ENCODE measurements at places on chromosomes 13 and 19. TPM values are rescaled to one million over a fixed set of nuclear protein-coding genes. Genes with fewer than 3 reads are reported as not detected.

Gene C13orf42
- total RNA-seq: not detected

GRCh38 chr13:111554539-111555267 is 234.3 kb downstream of the TEX29 start:
- no peak overlapping the region for H3K27ac ChIP-seq
- DNase-seq: no peak
- H3K27me3 ChIP-seq: peaks cover 2% of the 10 kb centered on the region
- no peaks in the 10 kb centered on the region for H3K36me3 ChIP-seq

DNA sequence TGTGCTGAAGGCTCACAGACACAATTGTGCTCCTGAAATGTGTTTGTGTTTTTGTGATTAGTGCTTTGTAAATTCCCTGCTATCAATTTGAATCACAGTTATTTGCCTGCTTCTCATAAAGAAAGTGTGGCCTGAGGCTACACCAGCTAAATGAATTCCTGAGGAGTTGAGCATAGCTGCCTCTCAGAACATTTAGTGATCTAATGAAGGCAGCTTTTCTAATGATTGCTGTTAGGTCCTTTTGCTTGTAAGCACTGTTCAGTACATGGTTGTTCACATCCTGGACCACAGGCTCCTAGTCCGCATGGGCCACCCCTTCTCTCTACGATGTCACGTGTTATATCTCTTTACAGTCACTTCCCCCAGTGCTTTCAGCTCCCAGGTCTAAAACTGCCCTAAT is 238.2 kb downstream of the B3GLCT start:
- no peak overlapping the region for H3K4me3 ChIP-seq
- no peak overlapping the region for H3K27ac ChIP-seq
- no peaks in the 10 kb centered on the region for H3K4me1 ChIP-seq
- H3K36me3 ChIP-seq: no peaks in the 10 kb centered on the region
- H3K27me3 ChIP-seq: peaks cover 4% of the 10 kb centered on the region

GRCh38 chr19:8320564-8321066 is 560 bp downstream of the NDUFA7 start:
- H3K27me3 ChIP-seq: no peaks in the 10 kb centered on the region
- peaks cover 9% of the 10 kb centered on the region for H3K36me3 ChIP-seq

DNA sequence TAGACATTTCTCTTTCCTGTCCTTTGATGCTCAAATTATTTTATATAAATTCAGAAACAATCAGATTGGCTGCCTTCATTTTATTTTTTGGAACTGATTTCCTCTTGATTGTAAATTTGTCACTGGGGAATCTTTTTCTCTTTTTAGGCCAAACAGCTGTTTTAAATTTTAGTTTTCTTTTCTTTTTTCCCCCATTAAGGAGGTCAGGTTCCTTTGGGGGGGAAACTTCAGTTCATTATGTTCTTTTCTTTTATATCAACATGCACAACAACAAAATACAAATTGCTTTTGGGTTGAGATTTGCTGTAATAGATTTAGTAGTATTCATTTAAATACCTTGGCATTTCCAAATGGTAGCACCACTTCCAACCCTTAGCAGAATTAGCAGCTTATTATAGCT is 264.8 kb upstream of the SPRY2 start:
- DNase-seq: no peak
- H3K36me3 ChIP-seq: no peaks in the 10 kb centered on the region
- no peaks in the 10 kb centered on the region for H3K4me1 ChIP-seq
- no peak overlapping the region for H3K4me3 ChIP-seq

DNA sequence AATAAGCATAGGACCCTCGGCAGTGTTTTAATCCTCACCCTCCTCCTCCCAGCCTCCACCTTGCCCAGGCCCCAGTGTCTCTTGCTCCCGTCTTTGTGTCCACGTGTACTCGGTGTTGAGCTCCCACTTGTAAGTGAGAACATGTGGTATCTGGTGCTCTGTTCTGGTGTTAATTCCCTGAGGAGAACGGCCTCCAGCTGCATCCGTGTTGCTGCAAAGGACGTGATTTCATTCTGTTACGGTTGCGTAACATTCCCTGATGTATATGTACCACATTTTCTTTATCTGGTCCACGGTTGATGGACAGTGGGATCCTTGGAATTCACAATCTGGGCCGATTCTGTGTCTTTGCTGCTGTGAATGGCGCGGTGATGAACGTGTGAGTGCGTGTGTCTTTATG is 44.7 kb upstream of the TFDP1 start:
- H3K36me3 ChIP-seq: peaks cover 26% of the 10 kb centered on the region
- DNase-seq: no peak
- peaks cover 2% of the 10 kb centered on the region for H3K4me1 ChIP-seq
- H3K27me3 ChIP-seq: no peaks in the 10 kb centered on the region
- H3K4me3 ChIP-seq: no peak overlapping the region
- H3K27ac ChIP-seq: no peak overlapping the region

Gene CEBPA
- total RNA-seq: 1.9 TPM

DNA sequence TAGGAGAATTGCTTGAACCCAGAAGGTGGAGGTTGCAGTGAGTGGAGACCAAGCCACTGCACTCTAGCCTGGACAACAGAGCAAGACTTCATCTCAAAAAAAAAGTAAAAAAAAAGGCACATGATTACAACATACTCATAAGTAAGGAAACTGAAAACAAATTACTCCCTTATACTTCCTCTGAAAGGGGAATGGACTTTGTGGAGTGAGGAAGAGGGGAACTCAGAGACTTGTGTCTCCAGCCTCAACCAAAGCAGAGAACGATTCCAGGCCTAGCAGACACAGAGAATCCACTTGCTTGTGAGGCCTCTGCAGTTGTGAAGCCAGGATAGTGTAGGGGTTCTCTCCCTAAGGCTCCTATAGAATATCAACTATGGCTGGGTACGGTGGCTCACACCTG is 4.3 kb upstream of the LATS2 start:
- no peak overlapping the region for H3K27ac ChIP-seq
- H3K4me3 ChIP-seq: no peak overlapping the region
- peaks cover 36% of the 10 kb centered on the region for H3K27me3 ChIP-seq

GRCh38 chr13:37375724-37376123 is 222.8 kb downstream of the POSTN start:
- DNase-seq: no peak
- H3K27ac ChIP-seq: no peak overlapping the region
- H3K36me3 ChIP-seq: no peaks in the 10 kb centered on the region
- no peak overlapping the region for H3K4me3 ChIP-seq
- no peaks in the 10 kb centered on the region for H3K27me3 ChIP-seq

Gene CCL25
- 19.0 TPM for total RNA-seq

DNA sequence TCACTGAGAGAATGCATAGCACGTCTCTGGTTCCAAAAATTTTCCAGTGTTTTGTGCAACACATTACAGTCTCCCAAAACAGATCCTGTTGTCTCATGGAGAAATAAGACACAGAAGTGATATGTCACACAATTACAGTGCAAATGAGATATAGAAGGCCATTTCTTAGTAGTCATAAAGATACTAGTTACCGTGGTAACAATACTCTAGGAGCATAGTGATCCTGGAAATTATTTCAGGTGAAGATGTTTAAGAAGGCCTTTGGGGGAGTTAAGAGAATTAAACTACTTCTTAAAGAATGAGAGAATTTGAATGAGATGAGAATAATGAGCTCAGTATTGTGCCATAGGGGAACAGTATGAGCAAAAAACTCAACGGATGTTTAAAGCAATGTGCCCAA is 628.0 kb upstream of the MIR17HG start:
- no peak overlapping the region for H3K27ac ChIP-seq
- H3K4me1 ChIP-seq: no peaks in the 10 kb centered on the region
- H3K27me3 ChIP-seq: no peaks in the 10 kb centered on the region
- H3K36me3 ChIP-seq: no peaks in the 10 kb centered on the region

DNA sequence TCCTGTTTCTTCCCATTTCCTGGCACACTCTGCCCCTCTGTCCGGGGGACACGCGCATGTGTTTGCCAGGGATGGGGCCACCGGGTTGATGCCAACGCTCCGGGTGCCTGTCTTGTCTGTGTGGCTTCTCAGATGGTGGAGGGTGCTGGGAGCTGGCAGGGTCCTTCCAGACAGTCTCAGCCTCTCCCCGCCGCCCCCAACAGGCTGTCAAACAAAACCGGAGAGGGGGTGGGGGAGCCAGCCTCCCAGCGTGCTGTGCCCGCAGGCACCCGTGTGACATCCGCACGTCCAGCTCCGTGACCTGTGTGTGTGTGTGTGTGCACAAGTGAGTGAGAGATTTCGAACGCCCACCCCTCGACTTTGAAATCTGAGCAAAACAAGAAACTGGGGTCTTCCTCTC is 10.6 kb upstream of the EHD2 start:
- no peak overlapping the region for H3K27ac ChIP-seq
- H3K36me3 ChIP-seq: peaks cover 2% of the 10 kb centered on the region

- H3K27ac ChIP-seq: no peak overlapping the region
- peaks cover 4% of the 10 kb centered on the region for H3K27me3 ChIP-seq
Measured at GRCh38 chr19:29753190-29753933, 38.3 kb upstream of the C19orf12 start.

Gene PODNL1
- total RNA-seq: 1.2 TPM

GRCh38 chr13:52837850-52838249 is 10.6 kb downstream of the PCDH8 start:
- no peak for DNase-seq
- peaks cover 1% of the 10 kb centered on the region for H3K4me1 ChIP-seq
- H3K27me3 ChIP-seq: peaks cover 14% of the 10 kb centered on the region
- H3K36me3 ChIP-seq: no peaks in the 10 kb centered on the region
- H3K4me3 ChIP-seq: no peak overlapping the region

GRCh38 chr19:2385053-2385721 is 25.1 kb downstream of the TMPRSS9 start:
- peaks cover 9% of the 10 kb centered on the region for H3K27me3 ChIP-seq
- no peaks in the 10 kb centered on the region for H3K36me3 ChIP-seq
- H3K4me3 ChIP-seq: no peak overlapping the region
- H3K27ac ChIP-seq: no peak overlapping the region

DNA sequence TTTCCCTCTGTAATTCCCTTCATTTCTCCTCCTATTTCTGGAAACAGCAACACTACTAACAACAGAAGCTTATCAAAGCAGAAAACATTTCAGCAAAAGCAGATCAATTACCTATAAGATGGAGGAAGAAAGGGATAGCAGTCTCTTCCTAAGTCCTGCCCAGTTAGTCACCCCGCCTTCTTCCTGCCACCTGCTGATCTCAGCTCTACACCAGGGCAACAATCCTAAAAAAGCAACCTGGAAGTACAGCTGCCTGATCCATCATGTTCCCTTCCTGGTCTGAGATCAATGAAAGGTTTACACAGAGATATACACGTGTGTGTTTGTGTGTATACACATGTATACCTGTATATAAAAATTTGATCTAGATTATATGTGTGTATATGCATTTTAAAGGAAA is 59.4 kb downstream of the TSC22D1 start:
- no peaks in the 10 kb centered on the region for H3K27me3 ChIP-seq
- peaks cover 9% of the 10 kb centered on the region for H3K36me3 ChIP-seq
- DNase-seq: no peak
- peaks cover 6% of the 10 kb centered on the region for H3K4me1 ChIP-seq
- no peak overlapping the region for H3K4me3 ChIP-seq

GRCh38 chr19:4482721-4483364 is 10.7 kb downstream of the HDGFL2 start:
- H3K27me3 ChIP-seq: no peaks in the 10 kb centered on the region
- H3K36me3 ChIP-seq: peaks cover 7% of the 10 kb centered on the region
- no peaks in the 10 kb centered on the region for H3K4me1 ChIP-seq
- no peak overlapping the region for H3K4me3 ChIP-seq
- no peak for DNase-seq

GRCh38 chr19:575527-576506 is 3.4 kb downstream of the BSG start:
- no peak for DNase-seq
- no peak overlapping the region for H3K27ac ChIP-seq
- no peak overlapping the region for H3K4me3 ChIP-seq
- H3K27me3 ChIP-seq: no peaks in the 10 kb centered on the region

Gene NANOS3
- 2.3 TPM for total RNA-seq
